Cardiac septum (tissue), 1 donor: ENCODE measurements at places on chromosomes 13 and 19.

GRCh38 chr13:24275041-24275440 is 34.3 kb upstream of the C1QTNF9 start:
- DNase-seq, result no peak

DNA sequence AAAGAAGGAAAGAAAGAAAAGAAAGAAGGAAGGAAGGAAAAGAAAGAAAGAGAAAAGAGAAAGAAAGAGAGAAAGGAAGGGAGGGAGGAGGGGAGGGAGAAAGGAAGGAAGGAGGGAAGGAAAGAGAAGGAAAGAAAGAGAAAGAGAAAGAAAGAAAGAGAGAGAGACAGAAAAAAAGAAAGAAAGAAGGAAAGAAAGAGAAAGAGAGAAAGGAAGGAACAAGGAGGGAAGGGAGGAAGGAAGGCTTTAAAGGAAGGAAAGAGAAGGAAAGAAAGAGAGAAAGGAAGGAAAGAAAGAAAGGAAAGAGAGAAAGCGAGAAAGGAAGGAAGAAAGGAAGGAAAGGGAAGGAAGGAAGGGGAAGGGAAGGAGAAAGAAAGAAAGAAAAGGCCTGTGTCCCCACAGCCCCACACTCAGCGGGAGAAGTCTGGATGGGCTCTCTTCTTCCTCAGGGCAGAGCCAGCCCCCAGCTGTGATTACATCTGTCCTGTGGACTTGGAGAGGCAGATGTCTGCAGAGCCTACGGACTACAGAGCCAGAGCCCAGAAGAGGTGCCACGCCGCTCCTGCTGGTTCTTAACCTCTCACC is 9.6 kb downstream of the PTPRH start:
- no peak for DNase-seq

DNA sequence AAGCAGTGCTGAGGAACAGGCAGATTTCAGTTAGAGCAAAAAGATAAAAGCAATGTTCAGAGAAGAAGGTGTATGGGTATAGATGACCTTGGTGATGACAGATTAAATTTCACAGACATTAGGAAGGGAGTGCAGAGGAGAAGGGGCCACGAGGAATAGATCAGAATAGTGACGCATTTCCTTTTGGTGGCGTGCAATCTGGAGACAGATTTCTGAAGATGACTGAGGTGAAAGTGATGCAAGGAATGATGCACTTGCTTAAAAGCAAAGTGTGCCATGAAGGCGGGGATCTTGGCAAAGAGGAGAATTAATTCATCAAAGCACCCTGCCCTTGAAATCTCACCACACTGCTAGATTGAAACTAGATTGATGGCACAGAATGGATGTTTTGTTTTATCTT is 202.4 kb downstream of the ITGBL1 start:
- DNase-seq, result no peak

DNA sequence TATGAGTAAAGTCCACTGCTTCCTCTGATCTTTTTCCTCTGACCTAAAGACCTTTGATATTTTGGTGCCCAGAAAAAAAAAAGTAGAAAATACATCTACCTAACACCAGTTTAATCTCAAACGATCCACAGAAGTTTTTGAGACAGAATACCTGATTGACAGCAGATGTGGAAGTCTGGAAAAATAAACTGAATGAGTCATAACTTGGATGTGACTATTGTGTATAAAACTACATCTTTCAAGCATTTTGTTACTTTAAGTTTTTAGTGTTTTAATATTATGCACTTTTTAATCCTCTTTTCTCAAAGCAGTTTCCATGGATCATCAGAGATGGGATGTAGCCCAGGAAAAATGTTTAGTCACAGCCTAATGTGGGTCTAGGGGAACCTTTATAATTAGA is 216.1 kb downstream of the SLITRK1 start:
- DNase-seq, result no peak

DNA sequence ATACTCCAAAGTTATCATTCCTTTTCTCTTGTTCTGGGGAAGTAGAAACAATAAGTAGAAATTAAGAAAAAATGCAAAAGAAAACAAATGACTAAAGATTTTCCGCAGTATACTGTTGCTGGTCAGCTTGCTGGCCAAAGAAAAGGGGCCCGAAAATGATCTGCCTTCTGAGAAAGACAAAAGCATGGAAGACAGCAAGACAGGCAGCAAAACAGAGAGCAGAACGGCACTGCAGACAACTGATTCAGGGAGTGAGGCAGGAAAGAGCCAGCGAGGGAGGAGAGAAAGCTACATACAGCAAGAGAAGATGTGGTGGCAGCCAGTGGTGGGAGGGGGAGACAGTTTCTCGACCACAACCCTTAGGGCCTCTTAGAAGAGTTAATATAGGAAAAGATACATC is 5.3 kb upstream of the DOCK9 start:
- no peak for DNase-seq

DNA sequence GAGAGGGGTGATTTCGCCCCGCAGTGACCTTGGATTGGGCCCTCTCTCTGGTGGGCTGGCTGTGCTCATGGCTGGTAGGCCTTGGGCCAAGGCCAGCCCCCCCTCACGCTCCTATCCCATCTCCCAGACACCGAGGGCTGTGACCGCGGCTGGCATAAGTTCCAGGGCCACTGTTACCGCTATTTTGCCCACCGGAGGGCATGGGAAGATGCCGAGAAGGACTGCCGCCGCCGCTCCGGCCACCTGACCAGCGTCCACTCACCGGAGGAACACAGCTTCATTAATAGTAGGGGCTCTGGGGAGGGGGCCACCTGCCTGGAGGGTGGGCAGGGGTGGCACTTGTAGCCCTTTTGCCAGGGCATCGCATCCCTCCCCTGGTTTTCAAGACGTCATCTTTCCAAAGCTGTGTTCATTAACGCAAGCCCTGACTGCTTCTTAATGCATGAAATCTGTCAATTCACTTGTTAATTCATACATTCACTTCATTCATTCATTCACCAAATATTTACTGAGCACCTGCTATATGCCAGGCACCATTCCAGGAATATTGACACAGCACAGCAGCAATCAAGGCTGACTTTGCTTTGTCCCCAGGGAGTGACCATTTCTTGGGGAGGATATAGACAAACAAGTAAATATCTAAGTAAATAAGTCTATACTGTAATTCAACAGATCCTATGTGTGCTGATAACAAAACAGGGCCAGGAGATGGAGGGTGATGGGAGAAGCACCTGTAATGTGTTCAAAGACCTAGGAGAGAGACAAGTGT is 26.6 kb downstream of the NCAN start:
- DNase-seq, result no peak

DNA sequence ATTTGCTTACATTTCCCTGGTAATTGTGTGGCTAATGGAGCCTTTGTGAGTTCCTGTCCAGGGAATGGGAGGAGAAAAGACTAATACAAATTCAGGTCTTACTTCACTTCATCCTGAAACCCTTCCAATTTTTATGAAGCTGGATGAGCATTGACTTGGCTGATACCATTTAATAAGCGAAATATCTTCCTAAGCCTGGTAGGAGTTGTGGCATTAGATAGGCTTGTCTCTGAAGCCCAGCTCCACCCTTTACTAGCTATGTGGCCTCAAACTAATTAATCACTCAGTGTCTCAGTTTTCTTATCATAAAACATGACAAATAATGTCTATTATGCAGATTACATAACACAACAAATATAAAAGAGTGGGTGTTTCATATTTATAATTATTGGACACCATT is 106.3 kb downstream of the FGF9 start:
- DNase-seq, result no peak

DNA sequence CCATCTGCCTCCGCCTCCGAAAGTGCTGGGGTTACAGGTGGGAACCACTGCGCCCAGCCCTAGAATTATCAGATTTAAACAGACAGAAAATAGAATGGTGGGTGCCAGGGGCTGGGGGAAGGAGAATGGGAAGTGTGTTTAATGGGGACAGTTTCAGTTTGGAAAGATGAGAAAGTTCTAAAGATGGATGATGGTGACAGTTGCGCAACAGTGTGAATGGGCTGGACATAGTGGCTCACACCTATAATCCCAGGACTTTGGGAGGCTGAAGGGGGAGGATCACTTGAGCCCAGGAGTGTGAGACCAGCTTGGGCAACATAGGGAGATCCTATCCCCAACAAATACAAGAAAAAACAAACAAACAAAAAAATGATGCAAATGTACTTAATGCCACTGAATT is 15.9 kb downstream of the KANK2 start:
- no peak for DNase-seq

DNA sequence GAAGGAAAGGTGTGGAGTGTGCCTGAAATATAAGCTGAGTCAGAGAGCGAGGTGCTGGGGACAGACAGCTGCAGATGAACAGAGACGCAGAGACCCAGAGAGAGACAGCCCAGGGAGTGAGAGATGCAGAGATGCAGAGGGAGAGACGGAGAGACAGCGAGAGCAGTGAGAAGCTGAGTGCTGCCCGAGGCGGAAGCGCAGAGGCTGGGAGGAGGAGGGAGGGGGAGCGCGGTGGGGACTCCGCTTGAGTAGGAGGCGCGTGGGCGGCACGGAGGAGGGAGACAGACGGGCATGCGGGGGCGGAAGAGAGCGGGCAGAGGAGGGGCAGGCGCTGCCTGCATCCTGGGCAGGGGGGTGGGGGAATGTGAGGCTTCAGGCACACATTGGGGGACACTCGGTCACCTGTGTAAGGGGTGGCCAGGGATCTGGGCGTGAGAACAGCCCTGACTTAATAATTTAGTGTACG is 25.7 kb downstream of the SLC8A2 start:
- DNase-seq, result no peak

GRCh38 chr19:58566989-58567388 is 6.1 kb downstream of the MZF1 start:
- DNase-seq, result no peak

DNA sequence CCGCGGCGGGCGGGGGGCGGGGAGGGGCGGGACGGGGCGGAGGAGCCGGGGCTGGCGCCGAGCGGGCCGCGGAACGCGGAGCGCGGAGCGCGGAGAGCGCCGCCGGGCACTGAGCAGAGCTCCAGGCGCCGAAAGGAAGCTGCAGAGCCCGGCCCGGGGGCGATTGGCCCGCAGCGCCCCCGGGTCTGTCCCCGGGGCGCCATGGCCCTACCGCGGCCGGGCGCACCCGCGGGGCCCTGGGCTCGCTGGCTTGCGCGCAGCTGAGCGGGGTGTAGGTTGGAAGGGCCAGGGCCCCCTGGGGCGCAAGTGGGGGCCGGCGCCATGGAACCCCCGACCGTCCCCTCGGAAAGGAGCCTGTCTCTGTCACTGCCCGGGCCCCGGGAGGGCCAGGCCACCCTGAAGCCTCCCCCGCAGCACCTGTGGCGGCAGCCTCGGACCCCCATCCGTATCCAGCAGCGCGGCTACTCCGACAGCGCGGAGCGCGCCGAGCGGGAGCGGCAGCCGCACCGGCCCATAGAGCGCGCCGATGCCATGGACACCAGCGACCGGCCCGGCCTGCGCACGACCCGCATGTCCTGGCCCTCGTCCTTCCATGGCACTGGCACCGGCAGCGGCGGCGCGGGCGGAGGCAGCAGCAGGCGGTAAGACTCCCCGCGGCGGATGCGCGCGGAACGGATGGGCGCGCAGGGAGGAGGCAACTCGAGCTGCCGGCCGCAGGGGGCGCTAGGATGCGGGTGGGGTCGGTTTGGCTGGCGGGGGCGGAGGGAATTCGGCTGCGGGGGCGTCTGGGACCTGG is at the start of gene PDE4A:
Gene PDE4A (plus strand): TSS at position 95 of the 796 bp plus-strand sequence. CDS start 227 bp downstream, at position 322.
- no peak for DNase-seq

DNA sequence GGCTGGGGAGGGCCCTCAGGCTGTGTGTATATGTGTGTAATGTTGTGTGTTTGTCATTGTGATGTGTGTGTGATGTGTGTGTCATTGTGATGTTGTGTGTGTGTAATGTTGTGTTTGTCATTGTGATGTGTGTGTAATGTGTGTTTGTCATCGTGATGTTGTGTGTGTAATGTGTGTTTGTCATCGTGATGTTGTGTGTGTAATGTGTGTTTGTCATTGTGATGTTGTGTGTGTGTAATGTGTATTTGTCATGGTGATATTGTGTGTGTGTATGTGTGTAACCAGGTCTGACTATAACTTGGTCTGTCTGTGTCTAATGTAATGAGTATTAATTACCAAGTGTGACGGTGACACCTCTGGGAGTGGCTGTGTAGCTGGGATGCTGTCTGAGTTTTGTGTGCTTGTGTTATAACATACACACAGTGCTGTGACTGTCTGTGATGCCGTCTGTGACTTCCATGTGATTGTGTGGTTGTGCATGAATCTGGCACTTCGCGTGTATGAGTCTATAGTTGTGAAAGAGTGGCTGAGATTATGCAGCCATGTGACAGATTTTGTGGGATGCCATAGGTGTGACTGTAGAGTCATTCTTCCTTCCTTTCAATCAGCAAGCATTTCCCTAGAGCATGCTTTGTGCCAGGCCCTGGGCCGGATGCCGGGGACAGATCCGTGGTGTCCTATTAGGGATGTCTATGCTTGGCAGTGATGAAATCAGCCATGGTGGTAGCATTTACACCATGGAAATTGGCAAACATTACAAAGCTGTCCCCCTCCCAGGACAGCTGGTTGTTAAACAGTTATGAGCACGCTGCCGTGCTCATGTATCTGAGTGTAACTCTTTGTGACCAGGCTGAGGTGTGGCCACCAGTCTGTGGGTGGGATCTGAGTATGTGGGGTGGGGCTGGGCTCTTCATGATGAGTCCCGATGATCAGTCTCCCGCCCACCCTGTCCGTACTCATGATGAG is 6.4 kb downstream of the TNFSF14 start:
- no peak for DNase-seq

GRCh38 chr19:1765232-1765903 is 12.1 kb downstream of the ONECUT3 start:
- no peak for DNase-seq

DNA sequence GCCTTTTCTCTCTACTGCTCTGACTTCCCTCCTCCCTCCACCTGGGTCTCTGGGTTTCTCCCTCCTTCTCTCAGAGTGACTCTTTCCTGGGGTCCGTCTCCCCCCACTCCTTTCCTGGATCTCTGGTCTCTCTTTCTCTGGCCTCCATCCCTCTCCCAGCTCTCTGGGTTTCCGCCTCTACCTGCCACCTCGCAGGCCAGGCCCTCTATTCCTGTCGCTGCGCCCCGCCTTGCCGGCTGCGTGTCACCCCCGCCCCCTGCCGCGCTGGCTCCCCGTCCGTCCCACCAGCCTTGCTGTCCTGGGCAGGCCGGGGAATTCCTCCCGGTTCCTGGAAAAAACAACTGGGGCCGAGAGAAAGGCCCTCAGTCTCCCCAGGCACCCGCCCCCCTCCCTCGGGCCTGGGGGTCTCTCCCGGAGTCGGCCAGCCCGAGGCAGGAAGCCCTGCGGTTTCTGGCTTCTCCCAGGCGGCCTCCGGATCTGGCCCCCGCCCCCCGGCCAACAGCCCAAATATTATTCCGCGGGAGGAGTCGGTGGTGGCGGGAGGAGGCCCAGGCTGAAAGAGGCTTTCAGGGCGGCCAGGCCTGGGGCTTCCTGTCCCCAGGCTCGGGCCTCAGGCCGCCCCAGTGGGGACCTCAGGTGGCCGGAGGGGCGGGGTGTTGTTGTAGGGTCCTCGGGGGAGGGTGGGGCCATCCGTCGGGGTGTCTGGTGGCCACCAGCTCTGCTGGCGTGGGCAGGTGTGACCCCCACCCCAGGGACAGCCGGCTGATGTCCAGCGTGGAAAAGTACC is 9.3 kb downstream of the IRF2BP1 start:
- no peak for DNase-seq
